ENCODE measurements at places on chromosomes 12 and 14.

DNA sequence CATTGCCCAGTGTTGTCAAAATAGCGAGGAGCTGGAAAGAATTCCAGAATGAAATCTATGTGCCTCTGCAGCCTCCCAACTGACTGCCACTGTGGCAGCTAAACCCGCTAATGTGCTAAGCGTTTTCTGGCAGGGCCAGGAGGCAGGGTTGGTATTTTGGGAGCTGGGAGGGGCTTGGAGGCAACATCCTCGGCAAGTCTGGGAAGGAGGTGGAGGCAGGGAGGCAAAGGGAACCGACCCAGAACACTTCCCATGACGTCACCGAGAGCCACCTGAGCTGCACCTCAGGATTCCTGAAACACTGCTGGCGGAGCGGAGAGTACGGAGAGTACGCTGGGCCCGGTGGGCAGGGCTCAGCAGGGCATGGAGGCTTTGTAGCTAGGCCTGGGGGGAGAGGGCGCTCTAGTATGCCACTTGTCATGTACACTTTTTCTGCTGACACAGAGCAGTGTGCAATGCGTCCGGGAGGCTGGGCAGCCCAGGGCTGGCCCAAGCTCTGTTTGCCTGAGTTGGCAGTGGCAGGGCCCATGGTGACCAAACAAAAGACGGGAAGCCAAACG, 81.5 kb downstream of the DPF3 start:
- DNase-seq: no peak

GRCh38 chr14:83780321-83780720, 1749.6 kb upstream of the FLRT2 start:
- DNase-seq: no peak

DNA sequence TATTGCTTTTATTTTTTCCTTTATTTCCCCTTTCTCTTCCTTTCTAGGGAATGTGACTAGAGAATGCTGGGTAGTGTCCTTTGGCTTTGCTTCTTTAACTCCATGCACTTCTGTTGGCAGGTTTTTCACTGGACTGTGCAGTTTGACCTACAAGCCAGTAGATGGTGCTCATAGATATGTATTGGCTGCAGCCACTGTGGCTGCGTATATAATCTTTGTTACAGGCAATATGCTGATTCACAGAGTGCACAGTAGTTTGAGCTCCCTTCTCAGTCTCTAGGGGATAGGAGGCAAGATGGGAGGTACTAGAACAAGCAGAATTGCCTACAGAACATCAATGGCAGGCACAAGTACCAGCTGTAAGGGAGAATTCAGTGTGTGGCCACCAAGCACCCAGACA, 503.5 kb downstream of the LRFN5 start:
- no peak for DNase-seq

- no peak for DNase-seq
Observed at GRCh38 chr12:130761537-130762318, 45.6 kb upstream of the RIMBP2 start.

- peak; percentile 26 for DNase-seq
Observed at GRCh38 chr12:102425109-102426039, 55.0 kb downstream of the IGF1 start.

GRCh38 chr12:92702754-92703679, at the start of gene PLEKHG7:
Gene PLEKHG7, plus strand, starts transcription at chr12:92702989. Its CDS starts 3,643 bp downstream, at chr12:92706632.
- no peak for DNase-seq

DNA sequence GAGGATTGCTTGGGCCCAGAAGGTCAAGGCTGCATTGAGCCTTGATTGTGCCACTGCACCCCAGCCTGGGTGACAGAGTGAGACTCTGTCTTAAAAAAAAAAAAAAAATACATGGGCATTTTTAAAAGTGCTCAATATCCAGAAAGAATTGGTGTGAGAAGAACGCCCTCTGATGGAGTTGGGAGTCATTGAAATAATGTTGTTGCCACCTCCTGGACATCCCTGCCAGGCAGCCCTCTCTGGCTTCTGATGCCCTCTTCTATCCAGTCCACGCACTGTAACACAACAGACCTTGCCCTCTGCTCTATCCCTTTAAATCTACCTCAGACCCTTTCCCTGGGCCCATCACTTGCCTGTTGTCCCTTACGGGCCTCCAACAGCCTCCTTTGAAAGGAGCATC, 4.9 kb downstream of the PTGDR start:
- DNase-seq: no peak

GRCh38 chr14:48580692-48581091, 905.3 kb upstream of the MDGA2 start:
- no peak for DNase-seq

DNA sequence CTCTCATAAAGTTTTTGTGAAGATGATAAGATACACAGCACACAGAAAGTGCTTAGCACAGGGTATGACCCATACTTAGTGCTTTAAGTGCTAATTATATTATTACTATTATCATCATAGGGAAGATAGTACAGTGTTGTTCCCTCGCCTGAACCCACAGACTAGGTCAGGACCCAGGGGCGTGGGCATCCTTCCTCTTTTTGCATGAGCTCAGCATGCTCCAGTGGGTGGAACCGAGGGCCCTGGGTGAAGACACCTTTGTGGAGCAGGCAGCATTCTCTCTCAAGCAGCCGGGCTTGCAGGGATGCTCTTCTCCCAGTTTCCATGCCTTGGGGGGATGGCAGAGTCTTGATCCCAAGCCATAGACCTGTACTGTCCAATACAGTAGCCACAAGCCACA, 34.8 kb downstream of the CRACR2A start:
- DNase-seq: no peak

DNA sequence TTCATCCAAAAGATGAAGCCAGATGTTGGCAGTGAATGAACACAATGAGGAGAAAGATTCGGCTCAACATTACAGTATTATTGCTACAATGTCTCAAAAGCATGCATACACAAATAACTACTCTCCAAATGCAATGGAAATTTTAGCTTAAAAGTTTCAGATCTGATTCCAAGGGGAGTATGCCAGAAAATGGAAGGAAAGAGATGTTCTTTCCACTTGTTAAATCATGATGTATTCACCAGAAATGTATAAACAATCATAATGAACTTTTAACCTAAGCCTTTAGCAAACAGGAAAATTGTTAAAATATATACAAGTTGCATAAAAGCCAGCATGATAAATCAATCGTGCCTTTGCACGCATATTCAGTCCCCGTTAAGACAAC, 62.1 kb downstream of the SH2B3 start:
- no peak for DNase-seq

DNA sequence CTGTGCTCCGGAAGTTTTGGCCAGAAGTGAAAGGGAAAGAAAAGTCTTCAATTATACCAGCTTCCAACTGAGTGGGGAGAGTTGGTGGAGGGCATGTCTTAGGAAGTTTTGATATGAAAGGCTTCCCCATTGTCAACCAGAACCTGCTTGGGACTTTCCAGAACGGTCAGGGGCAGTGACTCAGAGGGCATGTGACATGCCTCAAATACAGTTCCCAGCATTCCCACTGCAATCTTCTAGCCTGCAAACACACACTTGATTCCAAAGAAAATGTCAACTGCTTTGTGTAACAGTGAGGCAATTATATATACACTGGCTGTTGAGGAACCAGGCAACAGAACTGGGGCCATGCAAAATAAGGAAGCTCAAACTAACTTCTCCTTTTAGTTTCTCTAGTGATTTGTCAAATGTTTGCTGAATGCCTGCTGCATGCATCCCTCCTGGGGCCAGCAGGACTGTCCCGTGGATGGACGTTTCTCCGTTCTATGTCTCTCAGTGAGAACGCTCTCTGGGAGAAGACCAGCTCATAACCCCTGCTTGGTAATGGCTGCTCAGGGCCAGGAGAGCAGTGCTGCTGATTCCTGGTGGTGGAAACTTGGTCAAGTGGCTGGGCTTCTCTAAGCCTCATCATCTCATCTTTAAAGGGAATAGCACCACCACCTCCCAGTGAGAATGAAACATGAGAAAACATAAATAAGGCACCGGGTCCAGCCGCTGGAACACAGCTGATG, 18.3 kb downstream of the SLC25A47 start:
- no peak for DNase-seq

- peak; percentile 41 for DNase-seq
Observed at GRCh38 chr14:81435391-81436295, 35.5 kb upstream of the STON2 start.

- DNase-seq: no peak
Observed at GRCh38 chr14:99349721-99350495, 77.9 kb upstream of the BCL11B start.

- DNase-seq: no peak
Observed at GRCh38 chr12:5789469-5789968, 155.5 kb downstream of the ANO2 start.

Data from uterus (tissue), 4 donors.